ENCODE measurements at places on chromosomes 3 and 15.
A peak's percentile ranks its signal among the peaks of the same experiment; 100 is the strongest.

- DNase-seq: no peak
These were observed 16.6 kb downstream of the SLC4A7 start for GRCh38 chr3:27467545-27467944.

GRCh38 chr3:187490366-187490765 is 122.2 kb downstream of the RTP4 start:
- DNase-seq: no peak

- DNase-seq: no peak
These were observed 23.1 kb upstream of the MGA start for GRCh38 chr15:41637086-41637485.

DNA sequence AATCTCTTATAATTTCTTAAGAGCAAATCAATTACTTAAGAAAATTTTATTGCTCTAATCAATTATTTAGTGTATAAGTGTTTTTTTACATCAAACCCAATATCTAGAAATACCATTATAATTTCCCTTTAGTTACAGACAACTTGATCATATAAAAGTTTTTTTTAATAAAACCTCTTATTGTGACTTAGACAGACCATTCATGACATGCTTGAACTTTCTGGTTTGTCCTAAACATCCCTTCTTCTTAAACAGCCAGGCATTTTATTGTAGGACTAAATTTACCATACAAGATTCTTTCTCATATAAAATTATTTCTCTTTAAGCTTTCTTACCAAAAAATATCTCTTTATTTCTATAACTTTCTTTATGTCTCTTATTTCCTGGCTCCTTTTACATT is 164.5 kb downstream of the SUCNR1 start:
- DNase-seq: no peak

GRCh38 chr3:43073836-43074220 is 32.1 kb downstream of the POMGNT2 start:
- DNase-seq: no peak

GRCh38 chr3:58585005-58585786 is 8.0 kb upstream of the FAM107A start:
- peak; percentile 33 for DNase-seq

DNA sequence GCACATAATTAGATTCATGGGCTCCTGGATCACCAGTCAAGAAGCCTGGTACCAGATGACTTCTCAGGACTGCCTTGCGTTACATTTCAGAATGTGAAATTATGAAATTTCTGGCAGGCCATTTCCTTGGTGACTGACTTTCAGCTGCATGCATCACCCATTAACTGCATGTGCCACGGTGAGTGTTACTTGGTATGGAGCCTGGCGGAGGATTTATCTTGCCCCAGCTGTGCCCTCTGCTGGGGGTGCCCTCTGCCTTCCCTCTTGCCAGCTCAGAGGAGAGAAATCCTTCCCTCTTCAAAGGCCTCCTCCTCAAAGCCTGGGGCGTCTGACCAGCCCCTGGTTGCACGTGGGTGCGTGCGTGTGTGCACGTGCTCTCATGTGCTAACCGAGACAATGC is 57.7 kb upstream of the CTSH start:
- no peak for DNase-seq

DNA sequence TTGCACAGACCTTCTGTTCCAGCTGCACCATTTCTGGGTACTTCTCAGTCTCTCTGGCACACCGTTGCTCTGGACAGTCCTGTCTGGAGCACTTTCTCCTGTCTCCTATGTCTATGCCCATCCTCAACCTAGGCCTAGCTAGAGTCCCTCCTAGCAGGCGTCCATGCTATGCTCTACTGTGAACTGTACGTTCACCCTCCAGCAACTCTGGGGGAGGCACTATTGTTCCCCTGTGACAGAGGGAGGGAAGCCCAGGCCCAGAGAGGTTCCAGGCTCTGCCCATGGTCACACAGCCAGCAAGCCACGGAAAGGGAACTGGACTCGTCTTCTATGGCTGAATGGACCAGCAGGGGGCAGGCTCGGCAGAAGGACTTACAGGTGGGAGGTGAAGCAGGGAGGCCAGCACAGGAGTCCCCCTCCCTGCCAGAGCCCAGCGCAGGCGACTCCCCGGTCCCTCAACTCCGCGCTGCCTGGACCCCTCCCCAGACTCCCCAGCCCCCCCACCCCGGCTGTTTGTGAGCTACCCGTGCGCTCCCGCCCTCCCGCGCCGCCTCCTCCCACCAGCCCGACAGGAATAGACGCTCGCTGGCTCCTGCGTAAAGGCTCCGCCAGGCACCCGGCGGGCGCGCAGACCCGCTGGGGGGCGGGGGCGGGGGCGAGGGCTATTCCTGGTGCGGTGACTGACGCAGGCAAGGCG is 1.7 kb upstream of the LINGO1 start:
- DNase-seq: no peak

GRCh38 chr3:127711896-127712295 is 39.1 kb downstream of the ABTB1 start:
- DNase-seq: no peak

- DNase-seq: no peak
These were observed 55.1 kb upstream of the TRA2B start for GRCh38 chr3:185992831-185993374.

DNA sequence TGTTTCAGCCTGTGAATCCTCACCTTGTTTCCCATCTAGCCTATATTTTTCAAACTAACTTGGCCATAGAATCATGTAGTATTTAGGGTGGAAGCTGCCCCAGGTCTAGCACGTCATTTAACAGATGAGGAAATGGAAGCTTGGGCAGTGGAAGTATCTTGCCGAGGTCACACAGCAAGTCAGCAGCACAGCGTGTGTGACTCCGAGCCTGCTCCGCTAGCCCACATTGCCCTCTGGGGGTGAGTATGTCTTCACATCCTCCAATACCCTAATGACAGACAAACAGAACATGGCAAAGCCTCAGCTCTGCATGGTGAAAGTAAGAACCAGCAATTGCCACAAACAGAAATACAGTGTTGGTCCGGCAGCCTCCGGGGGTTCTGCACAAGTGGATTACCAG is 2.2 kb upstream of the CCR5 start:
- no peak for DNase-seq

GRCh38 chr15:64044300-64045100 is 1.8 kb downstream of the DAPK2 start:
- DNase-seq: no peak

GRCh38 chr3:104526901-104527401 is 839.8 kb upstream of the ALCAM start:
- no peak for DNase-seq

DNA sequence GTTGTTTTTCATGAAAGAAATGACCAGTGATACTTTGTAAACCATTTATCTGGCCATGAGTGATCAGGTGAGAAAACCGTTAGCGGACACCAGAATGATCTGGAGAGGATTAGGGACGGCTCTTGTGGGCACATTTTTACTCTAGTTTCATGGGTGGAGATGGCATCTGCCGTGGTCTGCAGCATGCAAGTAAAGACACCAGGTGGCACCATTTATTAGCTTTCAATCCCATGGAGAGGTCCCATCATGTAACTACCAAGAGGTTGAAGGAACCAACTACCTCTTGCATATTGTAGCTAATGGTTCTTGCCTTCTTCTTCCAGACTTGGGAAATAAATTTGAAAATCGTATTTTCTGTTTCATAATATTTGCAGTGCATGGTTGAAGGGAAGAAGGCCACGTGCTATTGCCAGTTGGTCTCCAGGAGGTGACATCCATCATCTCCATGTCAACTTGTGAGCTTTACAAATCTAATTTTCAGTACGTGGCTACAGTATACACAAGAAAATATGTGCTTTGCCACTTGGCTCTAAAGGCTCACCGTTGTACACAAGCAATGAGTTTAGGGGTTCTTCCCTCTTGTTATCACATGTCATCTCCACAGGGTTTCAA is 1.5 kb upstream of the MAPKBP1 start:
- peak; percentile 7 for DNase-seq

DNA sequence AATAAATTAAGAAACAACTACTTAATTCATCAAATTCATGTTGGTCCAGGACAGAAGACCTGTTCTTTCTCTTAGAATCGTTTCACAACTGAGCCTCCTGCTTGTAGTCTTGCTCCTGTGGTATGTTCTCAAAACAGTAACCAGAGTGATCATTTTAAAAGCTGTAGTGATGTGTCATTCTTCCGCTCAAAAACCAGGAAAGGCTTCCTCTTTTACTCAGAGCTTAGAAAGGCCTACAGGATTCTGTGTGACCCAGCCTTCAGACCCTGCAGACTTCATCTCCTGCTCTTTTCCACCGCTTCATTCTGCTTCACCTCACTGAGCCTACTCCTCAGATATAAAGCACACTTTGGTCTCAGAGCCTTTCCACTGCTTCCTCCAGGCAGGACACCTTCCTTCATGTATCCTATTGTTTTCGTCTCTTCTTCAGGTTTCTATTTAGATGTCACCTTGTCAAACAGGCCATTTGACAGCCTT is 22.7 kb downstream of the ST6GAL1 start:
- DNase-seq: no peak

DNA sequence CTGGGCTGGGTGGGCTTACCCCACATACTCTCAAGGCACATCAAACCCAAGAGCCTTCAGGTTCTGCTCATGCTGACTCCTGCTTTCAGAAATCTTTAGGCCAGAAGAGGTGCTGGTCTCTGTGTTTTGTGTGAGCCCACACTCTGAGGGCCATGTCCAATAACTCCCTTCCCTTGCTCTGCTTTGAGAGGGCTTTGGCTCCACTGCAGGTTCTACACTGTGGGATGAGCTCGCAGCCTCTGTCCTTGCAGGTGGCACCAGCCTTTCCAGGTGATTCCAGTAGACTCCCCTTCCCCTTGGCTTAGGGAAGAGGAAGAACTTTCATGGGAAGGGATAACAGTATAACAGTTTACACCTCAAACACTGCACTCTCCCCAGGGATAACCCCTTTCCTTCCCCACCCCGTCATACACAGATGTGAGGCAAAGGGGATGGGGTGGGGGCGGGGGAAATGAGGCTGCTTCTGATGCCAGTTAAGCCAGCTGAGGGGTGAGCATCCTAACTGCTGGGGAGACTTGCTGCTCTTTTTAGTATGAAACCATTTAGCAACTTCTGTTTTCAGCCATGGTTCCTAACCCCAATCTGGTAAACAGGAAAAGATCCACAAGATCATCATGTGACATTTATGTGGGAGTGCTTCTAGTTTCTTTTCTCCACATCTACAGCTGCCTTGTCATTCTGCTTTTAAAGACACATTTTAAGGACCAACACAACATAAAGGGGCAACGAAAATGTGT is 262.4 kb downstream of the SLC9A9 start:
- DNase-seq: no peak

- DNase-seq: no peak
These were observed 12.1 kb downstream of the NR2C2 start for GRCh38 chr3:14959359-14959943.

GRCh38 chr3:129378949-129379348 is 49.5 kb downstream of the EFCAB12 start:
- no peak for DNase-seq

Data from NCI-H1105 (cell line).